GM04503 (cell line): ENCODE measurements at places on chromosomes 6 and 20.

DNA sequence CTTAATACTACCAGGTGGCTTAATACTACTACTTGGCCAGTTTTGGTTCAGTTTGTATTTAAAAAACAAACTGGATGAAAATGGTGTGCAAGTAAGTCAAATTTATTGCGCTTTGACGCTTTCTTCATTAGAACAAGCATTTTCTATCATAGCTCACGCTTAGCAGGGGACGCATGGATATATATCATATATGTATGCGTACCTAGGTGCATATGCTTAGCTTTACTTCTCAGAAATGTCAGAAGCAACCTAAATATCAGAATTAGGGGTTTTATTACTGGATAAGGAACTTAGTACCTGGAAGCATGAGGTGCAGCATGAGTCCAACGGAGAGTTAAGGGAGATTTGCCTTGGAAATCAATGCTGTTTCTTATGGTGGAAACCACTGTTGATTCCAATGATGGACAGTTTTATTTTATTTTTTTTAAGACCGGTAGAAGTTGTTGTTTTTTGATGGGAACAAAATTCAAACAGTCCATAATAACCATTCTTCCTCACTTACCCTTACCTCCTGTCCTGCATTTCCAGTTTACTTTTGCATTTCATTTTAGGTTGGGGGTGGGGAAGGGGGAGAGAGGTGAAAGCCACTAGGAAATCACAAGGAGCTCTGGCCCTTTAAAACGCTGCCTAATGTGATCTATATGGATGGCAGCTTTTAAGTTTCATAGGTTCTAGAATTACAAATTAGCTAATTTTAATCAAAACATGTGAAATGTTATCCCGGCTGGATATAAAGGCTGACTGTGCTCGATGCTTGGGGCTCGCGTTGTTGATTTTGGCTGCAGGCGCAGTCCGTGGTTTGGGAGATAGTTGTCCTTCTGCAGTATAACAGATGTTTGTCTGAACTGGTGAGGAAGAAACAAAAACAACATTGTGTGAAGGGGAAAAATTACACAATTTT is 2.1 kb downstream of the SOBP start:
- peak; percentile 14 for DNase-seq

DNA sequence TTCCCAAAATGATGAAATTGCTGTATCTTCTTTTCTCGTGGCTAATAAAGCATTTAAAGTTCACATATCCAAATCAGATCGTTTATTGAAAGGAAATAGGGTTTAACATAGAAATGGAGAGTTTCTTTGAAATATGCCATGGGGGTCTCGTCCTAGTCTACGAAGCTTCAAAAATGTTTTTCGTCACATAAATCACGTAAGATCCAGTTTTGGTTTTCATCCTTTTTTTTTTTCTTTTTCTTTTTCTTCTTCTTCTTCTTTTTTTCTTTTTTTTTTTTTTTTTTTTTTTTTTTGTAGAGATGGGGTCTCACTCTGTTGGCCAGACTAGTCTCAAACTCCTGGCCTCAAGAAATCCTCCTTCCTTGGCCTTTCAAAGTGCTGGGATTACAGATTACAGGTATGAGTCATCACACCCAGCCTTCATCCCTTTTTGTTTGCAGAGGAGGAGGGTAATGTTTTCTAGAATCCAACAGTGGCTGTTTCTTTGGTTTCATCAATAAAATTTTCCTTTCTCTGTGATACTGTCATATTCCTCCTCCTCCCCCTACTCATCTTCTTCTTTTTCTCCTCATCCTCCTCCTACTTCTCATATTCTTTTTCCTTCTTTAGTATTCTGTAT is 94.7 kb upstream of the LOC128125822 start:
- DNase-seq, result no peak

DNA sequence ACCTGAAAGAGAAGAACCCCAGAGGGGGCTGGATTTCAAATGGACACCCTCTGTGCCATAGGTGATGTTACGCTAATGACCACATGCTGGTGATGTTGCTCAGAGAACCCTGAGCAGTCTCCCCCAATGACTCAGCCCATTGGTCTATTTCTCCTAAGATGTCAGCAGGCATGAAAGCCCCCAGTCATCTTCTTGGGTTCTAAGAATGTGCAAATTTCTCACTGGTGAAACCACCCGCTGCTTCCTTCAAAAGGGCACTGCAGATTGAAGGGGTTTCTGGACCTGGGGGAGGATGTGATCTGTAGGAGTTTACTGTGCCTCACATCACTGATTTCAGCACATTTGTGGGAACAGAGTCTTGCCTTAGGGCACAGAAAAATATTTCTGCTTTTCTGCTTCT is 298.4 kb upstream of the MOCS1 start:
- no peak for DNase-seq

DNA sequence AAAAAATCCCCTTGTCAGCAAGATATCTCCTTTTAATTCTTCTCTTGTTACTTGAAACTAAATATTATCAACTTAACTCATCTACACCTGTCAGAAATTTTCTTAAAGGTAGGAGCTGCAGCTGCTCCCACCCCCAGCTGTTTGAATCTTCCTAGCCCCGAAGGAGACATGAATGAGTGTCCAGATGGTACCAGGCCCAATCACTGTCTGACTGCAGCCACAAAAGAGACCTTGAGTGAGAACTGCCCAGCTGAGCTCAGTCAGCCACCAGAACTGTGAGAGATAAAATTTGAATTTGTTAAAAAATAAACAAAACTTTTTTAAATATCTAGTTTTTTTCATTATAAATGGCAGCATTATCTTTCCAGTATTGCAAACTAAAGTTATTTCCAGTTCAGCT is 84.7 kb downstream of the PRSS35 start:
- no peak for DNase-seq

DNA sequence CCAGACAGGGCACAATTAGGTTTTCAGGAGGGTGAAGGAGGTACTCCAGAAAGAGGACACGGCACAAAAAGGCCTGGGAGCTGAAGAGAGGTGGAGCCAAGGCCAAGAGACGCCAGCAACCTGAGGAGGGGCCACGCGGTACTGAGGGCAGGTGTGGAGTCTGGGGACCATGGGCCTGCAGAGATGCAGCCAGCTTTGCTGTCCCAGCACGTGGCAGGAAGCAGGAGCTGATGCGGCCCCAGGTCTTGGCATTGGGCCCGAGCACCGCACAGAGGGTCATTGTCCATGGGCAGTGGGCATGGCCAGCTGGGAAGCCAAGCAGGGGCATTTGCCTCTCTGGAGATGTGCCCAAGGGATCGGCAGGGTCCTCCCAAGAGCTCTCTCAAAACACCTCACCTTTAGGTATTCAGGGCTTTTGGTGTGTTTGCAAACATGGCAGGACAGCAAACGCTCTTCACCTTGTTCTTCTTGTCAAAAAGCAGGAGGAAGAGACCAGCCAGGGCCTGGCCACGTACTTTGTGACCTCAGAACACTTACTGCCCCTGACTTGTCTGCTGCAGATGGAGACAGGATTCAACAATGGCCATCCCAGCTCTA is 1.4 kb upstream of the BPIFB1 start:
- no peak for DNase-seq

DNA sequence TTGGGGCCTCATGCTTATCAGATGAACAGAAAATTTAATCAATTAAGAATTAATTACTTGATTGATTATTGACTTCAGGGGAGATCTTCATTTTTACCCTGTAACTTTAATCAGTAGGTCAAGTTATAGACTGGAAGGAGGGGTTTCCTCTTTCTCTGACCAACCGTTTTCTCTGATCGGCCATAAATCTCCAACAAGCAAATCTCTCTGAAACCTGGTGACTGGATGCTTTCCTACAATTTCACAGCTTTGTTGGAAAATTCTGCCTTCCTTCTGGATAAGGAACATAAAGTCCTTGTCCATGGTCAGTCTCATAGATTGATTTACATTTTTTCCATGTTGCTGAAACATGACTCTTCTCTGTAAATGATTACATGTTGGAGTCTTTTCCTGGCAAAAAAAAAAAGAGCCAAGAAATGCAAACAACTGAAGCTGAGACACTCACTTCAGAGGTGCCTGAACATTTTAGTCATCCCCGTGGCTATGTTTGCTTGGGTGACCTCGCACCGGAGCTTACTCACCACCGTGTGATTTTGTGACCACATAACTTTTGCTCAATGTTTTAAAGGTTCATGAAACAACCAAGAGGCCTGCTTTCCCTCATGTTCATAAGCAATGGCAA is 31.0 kb downstream of the IRF4 start:
- DNase-seq, result peak; percentile 65

DNA sequence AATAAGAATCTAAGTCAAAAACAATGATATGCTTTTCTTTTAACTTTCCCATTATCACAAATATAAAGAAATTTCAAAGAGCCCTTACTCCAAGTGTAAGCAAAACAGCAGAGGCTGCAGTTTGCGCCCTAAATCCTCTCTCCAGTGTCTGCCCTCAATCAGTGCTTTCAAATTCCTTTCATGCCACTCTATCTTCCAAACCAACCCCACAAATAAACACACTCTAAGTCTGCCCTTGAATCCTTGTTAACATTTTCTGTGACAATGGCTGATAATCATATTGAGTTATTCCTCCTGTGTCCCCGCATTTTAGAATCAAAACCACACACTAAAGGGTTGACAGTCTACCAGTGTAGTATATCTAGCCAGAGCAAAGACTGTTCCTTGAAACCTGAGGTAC is 317.9 kb upstream of the MARCKS start:
- no peak for DNase-seq

DNA sequence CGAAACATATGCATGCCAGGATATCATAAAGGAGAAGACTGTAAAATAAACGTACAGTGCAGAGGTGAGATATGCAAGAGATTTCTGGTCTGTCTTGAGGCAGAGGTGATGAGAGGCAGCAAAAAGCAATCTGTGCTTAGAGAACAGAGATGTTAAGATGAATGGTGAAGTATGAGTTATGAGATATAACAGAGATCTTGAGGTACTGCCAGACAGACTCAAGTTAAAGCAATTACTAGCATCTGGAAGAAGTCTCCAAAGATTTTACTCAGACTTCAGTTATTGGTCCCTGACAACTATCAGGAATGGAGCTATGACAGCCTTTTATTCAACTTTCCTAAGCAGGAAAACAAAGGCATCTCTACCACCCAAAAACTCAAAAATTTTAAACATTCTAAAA is 122.8 kb upstream of the DST start:
- DNase-seq, result no peak

DNA sequence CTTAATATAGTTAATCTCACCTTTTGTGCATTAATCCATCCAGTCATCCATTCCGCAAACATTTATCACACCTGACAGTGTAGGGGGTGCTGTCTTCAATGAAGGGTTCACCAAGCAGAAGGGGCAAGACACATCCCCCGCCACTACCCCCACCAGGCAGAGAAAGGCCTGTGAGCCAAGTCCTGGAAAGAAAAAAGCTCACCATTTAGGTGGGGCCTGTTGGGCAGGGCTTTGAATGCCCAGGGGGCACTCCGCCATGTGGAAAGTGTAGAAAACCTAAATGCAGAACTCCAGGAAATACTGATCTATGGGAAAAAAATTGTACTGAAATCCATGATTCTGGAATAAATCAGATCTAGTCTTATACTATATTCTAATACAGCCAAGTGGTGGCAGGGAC is 4.8 kb upstream of the STX16 start:
- DNase-seq, result no peak

DNA sequence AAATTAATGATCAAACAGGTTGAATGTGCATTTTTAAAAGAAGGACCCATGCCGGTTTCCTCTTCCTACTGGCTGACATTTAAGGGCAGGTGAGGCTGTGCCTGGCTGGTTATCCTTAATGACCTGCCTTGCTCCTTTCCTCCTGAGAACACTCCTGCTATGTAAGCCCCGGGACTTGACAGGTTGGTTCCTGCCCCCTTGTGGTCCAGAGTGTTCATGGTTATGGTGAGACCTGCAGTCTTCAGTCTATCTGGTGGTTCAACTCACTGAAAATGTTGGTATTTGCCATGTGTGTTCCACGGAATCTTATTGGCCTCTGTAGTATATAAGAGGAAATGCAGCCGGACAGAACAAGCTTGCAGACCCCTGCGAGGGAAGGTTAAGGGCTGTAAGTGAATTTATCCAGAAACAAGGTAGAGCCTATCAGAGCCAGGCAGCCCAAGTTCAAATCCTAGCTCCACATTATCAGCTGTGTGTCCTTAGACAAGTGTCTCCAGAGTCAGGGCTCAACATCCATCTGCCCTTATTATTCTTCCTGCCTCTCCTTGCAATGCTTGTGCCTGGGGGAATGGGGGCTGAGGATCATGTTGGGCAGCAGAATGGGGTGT is 5.2 kb upstream of the BPIFA3 start:
- DNase-seq, result no peak

- no peak for DNase-seq
Observed at GRCh38 chr6:45584127-45584526, 206.4 kb upstream of the SUPT3H start.

- DNase-seq, result peak; percentile 42
Observed at GRCh38 chr6:101597693-101598092, 204.2 kb downstream of the GRIK2 start.

GRCh38 chr20:22446613-22447446 is 137.5 kb downstream of the FOXA2 start:
- no peak for DNase-seq
